ENCODE measurements at places on chromosomes 5 and 9.

- no peak overlapping the region for H3K4me3 ChIP-seq
- no peak overlapping the region for H3K27ac ChIP-seq
- H3K4me1 ChIP-seq, result peaks cover 3% of the 10 kb centered on the region
- no peaks in the 10 kb centered on the region for H3K36me3 ChIP-seq
Observed at GRCh38 chr5:50873595-50874277, 207.3 kb downstream of the PARP8 start.

GRCh38 chr5:83608122-83608521, 112.5 kb downstream of the HAPLN1 start:
- H3K27ac ChIP-seq, result no peak overlapping the region
- no peak overlapping the region for H3K4me3 ChIP-seq

DNA sequence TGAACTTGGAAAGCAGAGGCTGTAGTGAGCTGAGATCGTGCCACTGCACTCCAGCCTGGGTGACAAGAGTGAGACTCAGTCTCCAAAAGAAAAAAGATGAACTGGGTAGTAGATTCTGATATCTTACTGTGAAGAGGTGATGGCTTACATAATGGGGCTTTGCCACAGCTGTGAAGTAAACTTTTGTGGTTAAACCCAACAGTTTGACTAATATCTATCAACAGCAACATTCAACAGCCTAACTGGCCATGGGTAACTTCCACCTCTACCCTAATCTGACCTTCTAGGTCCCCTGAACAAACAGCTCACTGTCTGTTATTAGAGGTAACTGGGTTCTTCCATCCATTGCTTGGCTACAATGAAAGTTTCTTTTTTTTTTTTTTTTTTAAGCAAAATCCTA, 52.1 kb downstream of the TLE1 start:
- no peak overlapping the region for H3K4me3 ChIP-seq
- peaks cover 16% of the 10 kb centered on the region for H3K36me3 ChIP-seq
- no peaks in the 10 kb centered on the region for H3K4me1 ChIP-seq
- H3K27ac ChIP-seq, result no peak overlapping the region
- no peak for DNase-seq
- no peaks in the 10 kb centered on the region for H3K27me3 ChIP-seq

GRCh38 chr5:84961193-84961592, 576.5 kb upstream of the EDIL3 start:
- no peaks in the 10 kb centered on the region for H3K27me3 ChIP-seq
- no peaks in the 10 kb centered on the region for H3K4me1 ChIP-seq
- H3K36me3 ChIP-seq, result no peaks in the 10 kb centered on the region

- no peaks in the 10 kb centered on the region for H3K27me3 ChIP-seq
- no peak overlapping the region for H3K4me3 ChIP-seq
- no peaks in the 10 kb centered on the region for H3K36me3 ChIP-seq
- no peak overlapping the region for H3K27ac ChIP-seq
Observed at GRCh38 chr5:107519900-107520354, 150.8 kb downstream of the EFNA5 start.

DNA sequence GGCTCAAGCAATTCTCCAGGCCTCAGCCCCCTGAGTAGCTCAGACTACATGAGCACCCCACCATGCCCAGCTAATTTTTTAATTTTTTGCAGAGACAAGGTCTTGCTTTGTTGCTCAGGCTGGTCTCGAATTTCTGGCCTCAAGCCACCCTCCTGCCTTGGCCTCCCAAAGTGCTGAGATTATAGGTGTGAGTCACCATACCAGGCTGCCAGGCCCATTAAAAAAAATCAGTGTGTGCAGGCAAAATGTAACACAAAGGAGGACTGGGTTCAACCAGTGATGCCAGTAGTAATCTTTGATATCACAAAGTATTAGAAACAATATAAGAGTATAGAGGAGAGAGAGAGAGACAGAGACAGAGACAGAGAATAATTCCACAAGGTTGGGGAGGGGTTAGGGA, 322.7 kb downstream of the MSX2 start:
- DNase-seq, result no peak
- no peak overlapping the region for H3K4me3 ChIP-seq
- H3K4me1 ChIP-seq, result no peaks in the 10 kb centered on the region
- H3K36me3 ChIP-seq, result no peaks in the 10 kb centered on the region

GRCh38 chr5:146748533-146748932, 130.0 kb downstream of the PPP2R2B start:
- no peak for DNase-seq
- no peaks in the 10 kb centered on the region for H3K27me3 ChIP-seq
- peaks cover 2% of the 10 kb centered on the region for H3K4me1 ChIP-seq
- no peaks in the 10 kb centered on the region for H3K36me3 ChIP-seq

DNA sequence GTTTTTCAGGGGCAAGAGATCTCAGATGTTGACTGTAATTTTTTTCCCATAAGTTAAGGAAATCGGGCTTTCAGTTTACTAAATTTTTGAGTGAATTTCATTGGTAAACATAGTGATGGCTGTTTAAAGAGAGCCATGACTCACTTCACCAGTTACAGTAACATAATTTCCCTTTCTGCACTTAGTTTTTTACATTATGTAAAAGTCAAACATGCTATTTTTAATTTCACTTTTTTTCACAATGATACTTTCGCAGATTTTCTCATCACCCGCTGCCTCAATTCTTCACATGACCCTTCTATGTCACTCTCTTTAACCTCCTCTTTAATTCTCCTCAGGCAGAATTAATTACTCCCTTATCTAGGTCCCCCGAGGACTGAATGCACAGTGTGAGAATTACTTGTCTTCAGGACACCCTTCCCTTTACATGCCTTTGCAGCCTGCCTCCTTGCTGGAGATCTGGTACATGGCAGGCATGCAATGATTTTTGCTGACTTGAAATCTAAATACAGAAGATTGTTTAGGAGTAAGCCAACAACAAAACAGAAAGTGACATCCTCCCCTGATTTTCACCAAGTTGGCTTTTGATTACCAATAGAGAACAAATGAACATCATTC, 217.5 kb upstream of the S1PR3 start:
- DNase-seq, result no peak
- H3K27me3 ChIP-seq, result no peaks in the 10 kb centered on the region
- peaks cover 12% of the 10 kb centered on the region for H3K4me1 ChIP-seq

DNA sequence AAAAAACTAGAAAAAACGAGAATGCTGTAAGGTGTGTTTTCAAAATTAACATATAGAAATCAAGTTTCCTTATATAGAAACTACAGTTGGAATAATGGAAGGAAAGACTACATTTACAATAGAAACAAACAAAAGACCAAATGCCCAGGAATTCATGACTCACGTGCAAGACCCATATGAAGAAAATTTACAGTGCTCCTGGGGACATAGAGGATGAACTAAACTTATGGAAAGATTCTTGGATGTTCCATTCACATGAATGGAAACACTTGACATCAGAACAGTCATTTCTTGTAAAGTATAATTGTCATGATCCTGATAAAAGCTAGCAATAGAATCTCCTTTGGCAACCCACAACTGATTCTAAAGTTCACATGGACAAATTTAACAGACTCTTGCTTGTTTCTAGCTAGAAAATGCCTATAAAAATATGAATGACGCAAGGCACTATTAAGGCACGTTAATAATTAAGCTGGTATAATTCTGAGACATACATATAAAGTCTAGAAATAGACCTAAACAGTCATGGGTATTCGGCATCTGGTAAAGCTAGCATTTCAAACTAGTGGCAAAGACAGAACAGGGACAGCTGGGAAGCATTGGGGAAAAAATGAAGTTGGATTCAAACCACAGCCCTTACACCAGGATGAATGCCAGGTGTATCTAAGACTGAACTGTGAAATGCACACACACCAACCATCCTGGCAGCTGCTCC, 5.1 kb upstream of the ZFP62 start:
- H3K27ac ChIP-seq, result no peak overlapping the region
- no peaks in the 10 kb centered on the region for H3K27me3 ChIP-seq
- no peak for DNase-seq
- no peaks in the 10 kb centered on the region for H3K36me3 ChIP-seq
- no peaks in the 10 kb centered on the region for H3K4me1 ChIP-seq

- no peaks in the 10 kb centered on the region for H3K4me1 ChIP-seq
- no peak overlapping the region for H3K27ac ChIP-seq
- no peak overlapping the region for H3K4me3 ChIP-seq
- peaks cover 28% of the 10 kb centered on the region for H3K27me3 ChIP-seq
- no peak for DNase-seq
Observed at GRCh38 chr9:33436445-33436844, 10.9 kb downstream of the AQP3 start.

GRCh38 chr9:121892706-121893105, 200.4 kb downstream of the TTLL11 start:
- no peak overlapping the region for H3K4me3 ChIP-seq
- H3K4me1 ChIP-seq, result no peaks in the 10 kb centered on the region
- no peak overlapping the region for H3K27ac ChIP-seq
- DNase-seq, result no peak
- H3K27me3 ChIP-seq, result no peaks in the 10 kb centered on the region
- peaks cover 9% of the 10 kb centered on the region for H3K36me3 ChIP-seq

DNA sequence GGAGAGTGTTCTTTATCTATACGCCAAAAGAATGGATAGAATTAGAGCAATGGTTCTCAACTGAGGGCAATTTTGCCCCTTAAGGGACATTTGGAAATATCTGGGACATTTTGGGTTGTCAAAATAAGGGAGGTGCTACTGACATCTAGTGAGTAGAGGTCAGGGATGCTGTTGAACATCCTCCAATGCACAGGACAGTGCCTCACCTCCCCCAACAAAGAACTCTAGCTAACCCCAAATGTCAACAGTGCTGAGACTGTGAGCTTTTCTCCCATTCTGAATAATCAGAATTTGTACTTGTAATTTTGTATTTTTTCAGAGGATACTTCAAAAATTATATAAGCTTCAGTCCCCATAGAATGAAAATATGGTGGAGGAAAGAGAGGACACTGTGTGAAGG, 8.6 kb upstream of the SMC5 start:
- DNase-seq, result no peak
- H3K36me3 ChIP-seq, result no peaks in the 10 kb centered on the region
- no peak overlapping the region for H3K4me3 ChIP-seq
- H3K27me3 ChIP-seq, result no peaks in the 10 kb centered on the region

DNA sequence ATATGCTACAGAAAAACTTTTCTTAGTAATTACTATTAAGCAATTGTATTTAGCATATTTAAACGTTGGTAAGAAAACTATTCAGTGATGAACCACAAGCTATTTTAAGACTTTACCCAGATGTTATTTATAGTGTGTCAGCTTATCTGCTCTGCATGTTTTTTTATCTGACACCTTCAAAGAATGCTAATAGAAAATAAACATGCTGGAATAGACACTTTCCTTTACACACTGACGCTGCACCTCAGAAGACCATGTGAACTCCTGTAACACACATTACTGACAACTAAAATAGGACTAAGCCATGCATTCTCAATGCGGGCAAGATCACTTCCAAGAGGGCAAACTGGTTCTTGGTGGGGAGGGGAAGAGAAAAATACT, 38.3 kb downstream of the FNIP1 start:
- no peak overlapping the region for H3K27ac ChIP-seq
- H3K4me3 ChIP-seq, result no peak overlapping the region
- no peaks in the 10 kb centered on the region for H3K4me1 ChIP-seq
- no peaks in the 10 kb centered on the region for H3K27me3 ChIP-seq
- no peaks in the 10 kb centered on the region for H3K36me3 ChIP-seq

DNA sequence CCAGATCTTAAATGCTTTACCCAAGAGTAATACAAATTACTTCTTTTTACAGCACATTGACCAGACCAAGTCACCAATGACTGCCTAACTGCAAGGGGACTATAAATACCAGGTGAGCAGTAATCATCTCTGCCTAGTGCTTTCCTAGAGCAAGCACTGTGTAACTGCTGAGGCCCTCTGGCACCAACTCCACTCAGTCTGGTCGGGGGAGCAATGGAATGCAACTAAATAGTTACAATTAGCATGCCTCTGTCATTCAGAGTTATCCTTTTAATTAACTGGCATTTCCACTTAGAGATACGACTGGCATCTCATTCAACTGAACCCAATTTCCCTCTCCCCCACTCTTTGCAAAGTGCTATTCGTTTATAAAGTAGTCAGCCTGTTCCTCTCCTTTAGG, 1309.1 kb upstream of the DMAC1 start:
- DNase-seq, result no peak
- no peaks in the 10 kb centered on the region for H3K36me3 ChIP-seq
- H3K27me3 ChIP-seq, result no peaks in the 10 kb centered on the region

DNA sequence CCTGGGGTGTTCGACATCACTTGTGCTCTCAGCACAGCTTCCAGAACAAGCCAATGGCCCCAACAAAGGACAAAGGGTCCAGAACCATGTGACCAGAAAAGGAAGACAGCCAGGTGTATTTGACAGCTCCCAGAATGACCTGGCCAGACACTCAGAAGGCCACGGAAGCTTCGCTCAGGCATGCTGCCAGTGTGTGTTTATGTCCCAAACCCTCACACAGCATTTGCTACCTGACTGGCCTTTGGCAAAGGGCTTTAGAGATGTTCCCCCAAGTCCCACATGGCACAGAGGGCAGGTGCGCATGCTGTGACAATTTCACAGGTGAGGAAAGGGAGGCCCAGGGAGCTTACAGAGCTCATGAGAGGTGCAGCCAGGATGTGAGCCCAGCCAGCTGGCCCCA, 39.5 kb downstream of the MED10 start:
- H3K36me3 ChIP-seq, result peaks cover 11% of the 10 kb centered on the region
- H3K27me3 ChIP-seq, result no peaks in the 10 kb centered on the region
- H3K4me1 ChIP-seq, result no peaks in the 10 kb centered on the region
- H3K27ac ChIP-seq, result no peak overlapping the region
- DNase-seq, result no peak

DNA sequence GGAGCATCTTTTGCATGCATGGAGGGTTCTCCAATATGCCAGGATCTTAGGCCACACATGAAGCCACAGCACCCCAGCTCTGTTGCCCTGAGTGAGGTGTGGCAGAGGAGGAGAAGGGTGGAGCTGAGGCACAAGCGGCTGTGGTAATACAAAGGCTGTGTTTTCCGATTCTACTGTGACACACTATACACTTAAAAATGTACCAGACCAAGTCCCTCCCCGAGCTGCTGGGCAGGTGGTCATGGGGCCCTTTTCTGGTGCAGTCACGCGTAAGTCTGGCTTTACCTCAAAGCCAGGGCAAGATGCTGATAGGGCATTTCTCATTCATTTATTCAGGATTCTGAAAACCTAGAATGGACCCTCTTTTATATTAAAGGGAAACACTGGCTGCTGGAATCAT, 3.7 kb downstream of the ADGRV1 start:
- peaks cover 11% of the 10 kb centered on the region for H3K4me1 ChIP-seq
- no peak for DNase-seq
- H3K4me3 ChIP-seq, result no peak overlapping the region
- no peak overlapping the region for H3K27ac ChIP-seq
- H3K27me3 ChIP-seq, result no peaks in the 10 kb centered on the region

DNA sequence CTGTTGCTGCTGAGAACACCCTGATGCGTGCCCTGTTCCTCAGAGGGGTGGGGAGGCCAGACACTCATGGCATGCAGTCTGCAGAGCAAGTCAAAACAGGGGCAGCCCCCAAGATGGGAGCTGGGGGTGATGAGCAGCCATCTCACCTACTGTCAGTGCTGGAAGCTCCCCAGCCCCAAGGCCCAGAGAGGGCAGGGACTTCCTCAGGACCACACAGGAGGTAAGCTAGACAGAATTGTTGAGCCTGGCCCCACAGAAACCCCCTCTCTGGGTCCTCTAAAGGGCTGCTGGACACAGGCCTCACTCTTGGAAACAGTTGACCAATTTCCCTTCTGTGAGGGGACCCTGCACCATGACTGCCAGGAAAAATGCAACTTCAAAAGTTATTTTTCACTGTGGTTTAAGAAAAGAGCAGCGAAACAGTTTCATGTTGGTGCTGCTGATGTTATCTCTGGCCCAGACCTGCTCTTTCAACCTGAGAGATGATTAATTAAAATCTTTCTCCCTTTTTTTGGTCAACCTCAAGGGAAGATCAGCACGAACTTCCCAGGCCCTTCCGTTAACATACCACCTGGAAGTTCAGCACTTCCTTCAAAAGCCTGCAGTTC, 9.6 kb downstream of the CSF2 start:
- H3K27ac ChIP-seq, result no peak overlapping the region
- no peaks in the 10 kb centered on the region for H3K36me3 ChIP-seq
- no peak for DNase-seq
- no peaks in the 10 kb centered on the region for H3K27me3 ChIP-seq
